Gastrocnemius medialis (tissue), 4 donors: ENCODE measurements at places on chromosomes 1 and 21. TPM values are rescaled to one million over a fixed set of nuclear protein-coding genes. Genes with fewer than 3 reads are reported as not detected.
A peak's percentile ranks its signal among the peaks of the same experiment; 100 is the strongest.

DNA sequence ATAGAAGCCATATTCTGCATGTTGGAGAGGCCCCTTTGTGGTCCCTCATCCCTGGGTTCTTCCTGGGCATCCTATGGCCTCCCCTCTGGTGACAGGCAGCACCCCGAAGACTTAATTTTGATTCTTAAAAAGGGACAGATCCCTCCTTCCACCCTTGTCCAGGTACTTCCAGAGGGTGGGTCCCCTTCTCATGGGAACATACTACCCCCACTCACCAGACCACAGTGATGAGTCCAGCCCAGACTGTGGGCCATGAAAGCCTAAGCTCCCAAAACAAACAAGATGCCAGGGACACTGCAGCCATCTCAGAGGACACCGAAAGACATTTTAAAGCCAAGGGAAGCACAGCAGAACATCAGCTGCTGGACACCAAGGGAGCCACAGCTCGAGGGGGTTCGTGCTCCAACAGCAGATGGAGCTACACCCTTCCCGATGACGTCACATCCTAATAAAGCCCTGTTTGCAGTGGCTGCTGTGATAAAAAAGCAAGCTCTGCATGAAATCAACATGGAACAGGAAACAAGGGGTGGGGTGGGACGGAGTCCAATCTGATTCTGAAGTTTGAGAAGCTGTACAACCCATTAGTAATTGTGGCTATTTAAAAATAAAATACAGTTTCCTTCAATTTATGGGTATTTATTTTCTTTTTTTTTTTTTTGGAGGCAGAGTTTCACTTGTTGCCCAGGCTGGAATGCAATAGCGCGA lies 32.4 kb downstream of the GNB1 start:
- peak; percentile 63 for DNase-seq
- peak overlapping the region; percentile 29 for H3K4me3 ChIP-seq
- no peaks in the 10 kb centered on the region for H3K36me3 ChIP-seq
- H3K27ac ChIP-seq, result peak overlapping the region; percentile 73

- H3K4me3 ChIP-seq, result no peak within 1 kb of the TSS
- DNase-seq, result no peak
- peaks cover 5% of the 10 kb centered on the region for H3K27me3 ChIP-seq
- no peaks in the 10 kb centered on the region for H3K36me3 ChIP-seq
- no peak within 1 kb of the TSS for H3K27ac ChIP-seq
These were observed at the start of gene UBASH3A for GRCh38 chr21:42403611-42404231. Gene UBASH3A, plus strand, starts transcription at chr21:42403902. Its CDS starts 44 bp downstream, at chr21:42403946.

RNF186 gene
- not detected for total RNA-seq

- no peaks in the 10 kb centered on the region for H3K36me3 ChIP-seq
- H3K27ac ChIP-seq, result no peak overlapping the region
- peaks cover 7% of the 10 kb centered on the region for H3K27me3 ChIP-seq
- no peak overlapping the region for H3K4me3 ChIP-seq
These were observed 530.9 kb downstream of the PTPRU start for GRCh38 chr1:29767088-29767685.

DNA sequence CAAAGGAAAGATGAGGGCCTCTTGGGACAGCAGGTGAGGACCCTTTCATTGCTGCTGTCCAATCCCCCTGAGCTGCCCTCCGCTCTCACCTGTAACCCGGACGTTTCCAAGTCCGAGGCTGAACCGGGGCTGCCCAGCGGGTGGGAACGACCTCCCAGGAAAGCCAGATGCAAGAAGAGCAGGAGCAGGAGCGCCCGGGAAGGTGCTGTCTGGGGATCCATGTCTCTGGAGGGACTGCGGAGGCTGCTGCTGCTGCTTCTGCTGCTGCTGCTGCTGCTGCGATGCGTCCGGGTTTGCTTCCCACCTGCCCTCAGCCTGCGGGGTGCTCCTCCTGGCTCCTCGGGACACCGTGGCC lies at the start of gene NPPB:
Gene NPPB (minus strand): TSS at position 333 of the 355 bp plus-strand sequence. CDS start 112 bp downstream, at position 221.
- no peak within 1 kb of the TSS for H3K4me3 ChIP-seq
- H3K27me3 ChIP-seq, result peaks cover 32% of the 10 kb centered on the region
- no peak within 1 kb of the TSS for H3K27ac ChIP-seq

DNA sequence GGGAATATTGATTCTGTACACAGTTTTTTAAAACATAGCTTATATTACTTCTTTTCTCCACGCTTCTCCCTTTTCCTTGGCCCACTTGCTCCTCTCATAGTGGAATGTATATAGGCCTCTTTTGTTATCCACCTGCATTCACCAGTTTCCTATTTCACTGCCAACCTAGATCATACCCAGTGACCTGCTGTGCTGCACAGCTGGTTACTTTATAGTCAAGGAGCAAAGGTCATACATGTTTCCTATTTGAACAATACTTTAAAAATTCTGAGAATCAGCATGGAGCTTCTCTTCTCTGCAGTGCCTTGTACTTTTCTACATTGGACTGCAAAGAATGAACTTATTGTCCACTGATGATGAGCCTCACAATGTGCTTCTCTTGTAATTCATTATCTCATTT lies 4.3 kb upstream of the SLC35D1 start:
- no peak overlapping the region for H3K27ac ChIP-seq
- H3K36me3 ChIP-seq, result no peaks in the 10 kb centered on the region
- no peaks in the 10 kb centered on the region for H3K27me3 ChIP-seq
- no peak for DNase-seq
- no peaks in the 10 kb centered on the region for H3K4me1 ChIP-seq

DNA sequence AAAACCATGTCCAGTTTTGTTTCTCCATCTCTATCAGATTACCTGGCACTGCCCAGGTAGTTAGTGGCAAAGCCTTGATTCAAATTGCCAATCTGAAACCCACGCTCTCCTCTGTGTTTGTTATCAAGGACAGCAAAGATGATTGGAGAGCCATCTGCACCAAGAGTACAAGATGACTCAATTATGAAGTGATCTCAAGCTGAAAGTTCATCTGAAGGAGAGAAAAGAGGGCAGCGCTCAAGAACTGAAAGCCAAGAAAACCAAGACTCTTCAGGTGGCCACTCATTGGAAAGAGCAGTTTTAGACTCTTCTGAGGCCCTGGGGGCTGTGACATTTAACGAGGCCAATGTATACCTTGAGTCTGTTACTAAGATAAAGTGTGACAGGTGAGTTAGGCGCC lies 13.8 kb downstream of the RXRG start:
- no peaks in the 10 kb centered on the region for H3K36me3 ChIP-seq
- no peak overlapping the region for H3K4me3 ChIP-seq
- no peaks in the 10 kb centered on the region for H3K27me3 ChIP-seq
- H3K4me1 ChIP-seq, result peaks cover 14% of the 10 kb centered on the region
- no peak overlapping the region for H3K27ac ChIP-seq
- DNase-seq, result no peak

- no peak overlapping the region for H3K4me3 ChIP-seq
- H3K27me3 ChIP-seq, result no peaks in the 10 kb centered on the region
- DNase-seq, result no peak
- H3K4me1 ChIP-seq, result peaks cover 18% of the 10 kb centered on the region
- H3K36me3 ChIP-seq, result peaks cover 17% of the 10 kb centered on the region
These were observed 80.3 kb downstream of the TTC3 start for GRCh38 chr21:37153196-37153934.

SH2D1B gene
- 2.1 TPM for total RNA-seq

CRB1 gene
- 0.61 TPM for total RNA-seq

DNA sequence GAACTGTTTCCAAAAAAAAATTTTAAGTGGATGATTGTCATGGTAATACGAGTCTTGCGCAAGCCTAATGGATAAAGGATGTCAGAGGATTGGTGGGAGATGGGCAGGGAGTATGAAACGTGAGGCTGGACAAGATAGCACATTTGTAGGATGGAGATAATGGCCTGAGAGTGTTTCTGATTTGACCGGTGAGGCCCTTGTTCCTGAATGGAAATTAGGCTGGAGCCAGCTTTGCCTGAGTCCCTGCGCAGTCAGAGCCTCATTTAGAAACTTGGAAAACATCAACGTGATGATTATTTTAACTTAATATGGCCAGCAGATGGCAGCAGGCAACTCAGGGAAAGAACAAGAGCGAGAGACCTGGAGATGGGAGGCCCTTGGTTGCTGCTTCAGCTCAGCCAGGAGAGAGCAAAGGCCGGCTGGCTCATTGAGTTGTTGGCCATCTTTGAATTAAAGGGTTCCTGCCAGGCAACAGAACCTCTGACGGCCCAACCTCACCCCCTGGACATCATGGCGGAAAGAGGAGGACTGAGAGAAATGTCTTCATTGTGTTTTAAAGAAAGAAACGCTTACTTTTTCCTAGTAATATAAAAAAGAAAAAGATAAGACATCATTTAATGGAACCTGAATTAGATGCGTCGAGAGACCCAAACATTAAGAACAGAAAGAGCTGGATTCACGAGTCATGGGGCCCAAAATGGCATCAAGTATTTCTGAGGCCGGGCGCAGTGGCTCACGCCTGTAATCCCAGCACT lies 80.3 kb downstream of the SELENOF start:
- no peaks in the 10 kb centered on the region for H3K4me1 ChIP-seq
- no peaks in the 10 kb centered on the region for H3K27me3 ChIP-seq
- no peak overlapping the region for H3K27ac ChIP-seq
- no peak overlapping the region for H3K4me3 ChIP-seq
- no peaks in the 10 kb centered on the region for H3K36me3 ChIP-seq

DNA sequence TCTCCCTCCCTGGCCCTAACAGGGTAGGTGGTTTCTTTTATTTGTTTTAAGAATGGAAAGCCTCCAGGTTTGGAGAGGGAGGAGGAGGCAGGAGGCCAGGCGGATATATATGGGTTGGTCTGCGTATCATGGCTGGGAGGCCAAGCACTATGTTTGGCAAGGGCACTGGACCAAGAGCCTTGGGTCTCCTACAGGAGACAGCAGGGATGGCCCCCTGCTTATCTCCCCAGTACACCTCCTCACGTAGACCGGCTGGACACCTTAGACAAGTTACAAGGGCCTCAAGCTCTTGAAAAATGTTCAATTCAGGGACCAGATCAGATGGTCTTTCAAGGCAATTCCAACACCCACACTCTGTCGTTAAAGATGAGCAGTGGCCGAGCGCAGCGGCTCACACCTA lies 10.9 kb downstream of the SLC41A1 start:
- DNase-seq, result no peak
- no peak overlapping the region for H3K4me3 ChIP-seq
- peaks cover 37% of the 10 kb centered on the region for H3K36me3 ChIP-seq
- no peaks in the 10 kb centered on the region for H3K27me3 ChIP-seq

- peak within 1 kb of the TSS; percentile 99 for H3K27ac ChIP-seq
- H3K36me3 ChIP-seq, result no peaks in the 10 kb centered on the region
- peaks cover 49% of the 10 kb centered on the region for H3K4me1 ChIP-seq
- DNase-seq, result peak; percentile 70
These were observed at the start of gene CCDC28B for GRCh38 chr1:32200226-32201010. Gene CCDC28B, plus strand, starts transcription at chr1:32200595. Its CDS starts 1,341 bp downstream, at chr1:32201936.

PLPP3 gene
- total RNA-seq, result 71.5 TPM

HHIPL2 gene
- total RNA-seq, result not detected

DNA sequence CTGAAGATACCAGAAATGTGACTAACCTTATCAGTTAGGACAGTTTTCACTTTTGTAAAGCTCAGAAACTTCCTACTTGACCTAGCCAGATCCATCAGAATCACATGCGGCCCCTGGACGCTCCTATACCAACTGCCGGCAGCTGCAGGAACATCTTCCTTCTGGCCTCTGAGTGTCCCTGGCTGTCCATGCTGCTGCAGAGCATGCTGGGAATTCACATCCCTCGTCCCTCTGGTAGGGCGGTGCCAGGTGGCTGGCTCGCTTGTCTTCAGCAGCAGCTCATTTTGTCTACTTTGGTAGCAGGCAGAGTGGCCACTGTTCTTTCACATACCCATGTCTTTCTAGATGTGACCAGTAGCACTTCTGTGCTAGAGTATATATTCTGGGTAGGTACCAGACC lies 34.4 kb downstream of the HHAT start:
- no peaks in the 10 kb centered on the region for H3K4me1 ChIP-seq
- no peaks in the 10 kb centered on the region for H3K27me3 ChIP-seq
- no peaks in the 10 kb centered on the region for H3K36me3 ChIP-seq

CLDN14 gene
- not detected for total RNA-seq
